Activated T-helper 1 cell treated with Interleukin-2 at 50 U/mL for 16 hours (primary cell): ENCODE measurements at places on chromosomes 3 and 15.

DNA sequence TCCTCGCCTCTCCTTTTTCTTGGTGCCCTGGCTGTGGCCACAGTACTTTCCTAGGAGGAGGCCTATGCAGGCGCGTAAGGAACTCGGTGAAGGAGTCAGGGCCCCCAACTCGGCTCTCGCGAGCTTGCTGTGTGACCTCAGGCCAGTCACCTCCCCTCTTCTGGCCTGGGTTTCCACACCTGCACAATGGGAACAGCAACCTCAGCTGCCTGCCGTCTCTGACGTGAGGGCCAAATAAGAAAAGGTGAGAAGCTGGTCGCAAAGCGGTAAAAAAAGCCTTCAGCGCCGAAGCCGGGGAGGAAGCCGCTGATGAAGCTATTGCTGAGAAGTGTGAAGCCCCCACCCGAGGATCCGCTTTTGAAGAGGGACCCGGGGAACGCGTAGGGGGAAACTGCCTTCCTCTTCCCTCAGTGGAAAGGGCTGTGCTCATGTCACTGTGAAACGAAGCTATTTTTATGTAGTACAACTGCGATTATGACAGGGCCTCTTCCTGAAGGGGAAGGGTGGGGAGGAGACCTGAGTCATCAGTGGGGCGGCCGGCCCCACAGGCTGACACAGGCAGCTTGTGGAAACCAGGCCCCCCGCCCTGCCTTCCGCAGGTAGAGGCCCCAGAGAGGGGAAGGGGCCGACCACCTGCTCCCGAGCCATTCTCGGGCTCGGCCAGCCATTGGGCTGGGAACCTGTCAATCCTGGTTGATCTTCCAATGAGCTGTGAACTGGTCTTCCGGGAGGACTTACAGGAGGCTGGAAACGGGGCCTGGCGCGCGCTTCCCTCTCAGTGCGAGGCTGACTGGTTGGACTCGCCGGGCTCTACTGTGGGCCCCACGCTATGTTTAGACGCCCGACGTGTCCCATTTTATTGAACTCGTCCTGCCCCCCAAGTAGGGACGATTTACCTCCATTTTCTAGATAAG is 18.0 kb upstream of the ANKDD1A start:
- DNase-seq: peak; percentile 94

GRCh38 chr3:181956122-181956521 is 244.4 kb downstream of the SOX2 start:
- DNase-seq: no peak

DNA sequence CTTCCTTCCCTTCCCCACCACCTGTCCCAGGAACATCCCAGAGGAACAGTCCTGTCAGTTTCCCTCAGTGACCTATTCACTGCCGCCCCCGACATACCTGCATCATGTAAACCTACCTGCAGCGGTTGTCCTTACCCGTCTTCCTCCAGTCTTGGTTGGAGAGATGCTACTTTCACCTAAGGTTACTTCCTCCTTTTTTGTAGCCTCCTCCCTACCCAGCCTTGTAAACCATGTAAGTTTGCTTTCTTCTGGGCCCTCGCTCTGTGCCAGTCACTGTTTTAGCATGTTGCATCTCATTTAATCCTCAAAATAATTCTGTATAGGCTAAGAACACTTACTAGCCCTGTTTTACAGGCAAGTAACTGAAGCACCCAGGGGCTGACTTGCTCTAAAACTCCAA is 58.3 kb downstream of the GPR171 start:
- no peak for DNase-seq

DNA sequence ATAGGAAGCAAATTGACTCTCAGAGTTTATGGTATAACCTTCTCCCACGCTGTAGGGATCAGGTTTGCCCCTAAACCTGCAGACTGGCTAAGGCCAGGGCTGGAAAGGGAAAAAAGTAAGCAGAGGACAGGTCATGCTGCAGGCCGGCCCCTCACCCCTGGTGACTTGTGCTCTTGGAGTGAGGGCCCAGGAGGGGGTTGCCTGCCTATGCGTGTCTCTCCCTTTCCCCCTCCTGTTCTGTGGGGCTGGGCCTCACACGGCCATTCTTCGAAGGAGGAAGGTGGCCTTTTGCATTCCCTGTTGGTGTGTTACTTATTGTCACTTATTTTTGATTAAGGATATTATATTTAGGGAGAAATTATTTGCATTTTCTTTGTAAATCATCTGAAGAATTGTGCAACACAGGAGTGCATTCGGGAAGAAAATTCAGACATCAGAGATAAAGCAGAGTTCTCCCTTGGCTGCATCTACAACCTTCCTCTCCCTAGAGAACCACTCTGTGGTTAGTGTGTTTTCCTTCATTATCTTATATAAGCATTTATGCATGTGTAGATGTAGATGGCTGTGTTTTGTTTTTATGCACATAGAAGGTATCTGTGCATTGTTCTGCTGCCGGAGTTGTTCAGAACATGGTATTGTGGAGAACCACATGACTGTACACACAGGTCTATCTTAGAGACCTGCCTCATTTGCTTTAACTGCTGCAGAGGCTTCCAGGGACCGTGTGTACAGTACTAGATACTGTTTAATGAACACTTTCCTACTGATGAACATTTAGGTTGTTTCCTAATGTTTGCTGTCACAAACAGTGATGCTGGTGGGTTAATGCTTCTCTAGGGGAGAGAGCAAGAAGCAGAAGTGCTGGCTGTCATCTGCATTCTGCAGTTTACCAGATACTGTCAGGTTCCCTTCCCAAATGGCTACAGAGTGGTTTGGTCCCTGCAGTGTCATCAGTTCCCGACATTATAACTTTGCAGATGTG is 133.5 kb downstream of the APBA2 start:
- no peak for DNase-seq

GRCh38 chr3:157418104-157418503 is 18.5 kb upstream of the PTX3 start:
- no peak for DNase-seq

DNA sequence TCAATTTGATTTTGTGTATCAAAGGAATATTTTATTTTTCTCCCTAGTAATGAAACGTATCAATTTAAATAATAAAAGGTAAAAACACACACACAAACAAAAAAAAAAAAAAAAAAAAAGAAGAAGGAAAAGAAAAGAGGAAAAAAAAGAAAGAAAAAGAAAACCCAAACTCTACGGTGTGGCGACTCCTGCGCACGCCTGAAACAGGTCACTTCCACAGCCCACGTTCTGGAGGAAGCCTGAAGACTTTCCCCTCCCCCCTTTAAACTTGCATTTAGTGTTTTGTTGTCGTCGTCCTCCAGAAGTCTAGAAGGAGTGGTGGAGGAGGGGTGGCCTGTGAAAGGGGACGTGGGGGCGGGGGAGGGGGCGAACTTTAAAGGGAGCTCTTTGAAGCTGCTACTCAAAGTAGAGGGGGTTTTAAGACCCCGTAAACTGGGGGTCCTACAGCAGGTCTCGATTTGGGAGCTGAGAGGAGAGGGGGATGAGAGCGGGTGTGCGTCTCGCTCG is 2.3 kb upstream of the TLE3 start:
- DNase-seq: no peak

- DNase-seq: no peak
These were observed 8.6 kb downstream of the CLEC3B start for GRCh38 chr3:45034612-45035252.

GRCh38 chr3:42830437-42831320 is 21.4 kb downstream of the ACKR2 start:
- DNase-seq: no peak

GRCh38 chr15:78321041-78321570 is 19.0 kb upstream of the CRABP1 start:
- DNase-seq: no peak

DNA sequence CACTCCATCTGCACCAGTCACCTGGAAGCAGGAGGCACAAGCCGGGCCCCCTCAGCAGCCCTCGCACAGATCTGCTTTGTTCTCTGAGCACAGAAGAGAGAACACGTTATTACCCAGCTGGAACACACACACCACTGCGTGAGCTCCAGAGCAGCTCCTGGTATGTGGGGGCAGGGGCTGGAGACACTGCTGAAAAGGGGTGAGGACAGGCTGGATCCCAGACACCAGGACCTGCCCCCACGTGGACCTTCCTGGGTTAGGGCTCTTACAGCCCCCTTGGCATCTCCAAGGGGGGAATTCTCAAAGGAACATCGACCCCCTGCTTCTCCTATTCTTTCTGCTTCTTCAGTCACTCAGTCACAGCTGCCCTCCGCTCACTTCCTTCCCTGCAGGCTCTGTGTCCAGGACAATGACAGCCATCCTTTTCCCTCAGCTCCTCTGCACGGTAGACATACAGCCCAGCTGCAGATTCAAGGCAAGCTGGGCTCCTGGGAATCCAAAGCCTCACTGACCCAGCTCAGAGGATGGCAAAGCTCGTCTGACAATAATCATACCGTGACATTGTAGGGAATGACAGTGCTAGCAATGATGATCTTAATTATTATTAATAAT is 33.7 kb downstream of the PRR20G start:
- DNase-seq: no peak
